ENCODE measurements at places on chromosomes 1 and 21.

GRCh38 chr1:104526158-104526795, 776.6 kb downstream of the AMY1C start:
- DNase-seq, result no peak

- DNase-seq, result no peak
Observed at GRCh38 chr1:109806733-109807400, 43.1 kb upstream of the EPS8L3 start.

GRCh38 chr1:205473475-205473874, 17.6 kb upstream of the BLACAT1 start:
- DNase-seq, result no peak

DNA sequence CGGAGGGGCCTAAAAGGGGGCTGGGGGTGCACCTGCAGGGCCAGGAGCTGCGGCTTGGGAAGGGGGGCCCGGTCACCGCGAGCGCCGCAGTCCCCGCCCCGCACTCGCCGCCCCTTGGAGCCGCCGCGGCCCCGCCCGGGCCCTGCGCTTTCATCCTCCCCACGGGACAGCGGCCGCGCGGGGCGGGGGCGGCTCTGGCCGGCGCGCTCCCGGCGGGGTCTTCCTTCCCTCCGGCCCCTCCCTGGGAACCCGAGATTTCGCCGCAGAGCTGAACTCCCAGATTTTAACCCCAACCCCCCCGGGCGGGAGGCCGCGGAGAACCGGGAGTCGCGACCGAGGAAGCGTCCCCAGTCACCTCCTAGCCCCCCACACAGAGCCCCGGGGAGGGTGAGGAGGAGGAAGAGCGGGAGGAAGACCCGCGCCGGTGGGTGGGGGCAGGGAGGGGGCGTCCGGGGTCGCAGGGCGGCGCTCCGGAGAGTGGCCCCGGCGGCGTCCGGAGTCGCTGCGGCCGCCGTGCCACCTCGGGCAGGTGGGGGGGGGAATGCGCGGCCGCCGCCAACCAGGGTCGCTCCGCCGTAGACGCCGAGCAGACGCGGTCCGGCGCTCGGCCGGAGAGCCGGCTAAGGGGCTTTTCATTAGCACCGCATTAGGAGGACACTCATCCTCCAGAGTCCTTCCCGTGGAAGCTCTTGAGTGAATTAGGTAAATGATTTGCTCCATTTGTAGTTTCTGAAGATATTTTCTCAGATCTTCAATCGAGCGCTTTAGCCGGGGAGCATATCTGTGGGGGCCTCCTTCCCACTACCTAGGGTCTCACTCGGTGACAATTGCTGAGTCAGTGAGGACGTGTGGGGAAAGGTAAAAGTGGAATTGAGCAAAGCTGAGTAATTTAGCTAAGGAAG, 31.6 kb upstream of the NFIA start:
- no peak for DNase-seq

DNA sequence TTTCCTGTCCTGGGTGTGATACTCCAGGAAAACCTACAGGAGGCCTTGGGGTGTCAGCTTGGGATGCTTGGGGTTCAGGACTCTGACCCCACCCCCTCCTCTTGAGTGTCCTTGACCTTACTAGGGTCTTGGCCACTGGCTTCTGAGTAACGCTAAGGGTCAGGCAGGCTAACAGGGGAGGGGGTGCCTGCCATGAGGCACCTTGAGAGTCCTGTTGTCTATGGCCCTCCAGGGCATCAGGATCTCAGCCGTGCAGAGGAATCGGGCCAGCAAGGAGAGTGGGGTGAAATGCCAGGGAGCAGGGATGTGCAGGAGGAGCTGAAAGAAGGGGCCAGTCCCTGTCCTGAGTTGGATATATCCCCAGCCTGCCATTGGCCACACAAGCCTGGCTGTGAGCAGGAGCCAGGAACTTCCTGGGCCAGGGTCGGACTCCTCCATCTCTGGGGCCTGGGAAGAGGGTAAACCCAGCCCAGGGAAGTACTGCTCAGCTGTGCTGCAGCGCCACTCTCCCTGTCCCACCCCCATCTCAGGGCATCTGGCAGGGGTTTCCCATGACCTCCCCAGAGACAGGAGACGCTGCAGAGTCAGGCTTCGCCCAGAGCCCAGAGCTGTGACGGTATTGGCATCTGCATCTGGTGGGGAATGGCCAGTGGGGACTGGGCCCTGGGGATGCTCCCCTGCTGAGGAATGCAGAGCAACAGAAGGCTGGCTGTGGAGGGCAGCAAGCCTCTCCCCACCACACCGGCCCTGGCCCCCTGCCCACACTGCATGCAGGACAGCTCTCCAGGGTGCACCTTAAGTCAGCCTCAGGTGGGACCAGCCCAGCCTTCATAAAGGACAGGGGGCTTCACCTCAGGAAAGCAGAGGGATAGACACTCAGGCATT, 6.3 kb downstream of the KIF21B start:
- DNase-seq, result no peak

- DNase-seq, result no peak
Observed at GRCh38 chr21:33185852-33186251, 43.9 kb upstream of the IFNAR2 start.

DNA sequence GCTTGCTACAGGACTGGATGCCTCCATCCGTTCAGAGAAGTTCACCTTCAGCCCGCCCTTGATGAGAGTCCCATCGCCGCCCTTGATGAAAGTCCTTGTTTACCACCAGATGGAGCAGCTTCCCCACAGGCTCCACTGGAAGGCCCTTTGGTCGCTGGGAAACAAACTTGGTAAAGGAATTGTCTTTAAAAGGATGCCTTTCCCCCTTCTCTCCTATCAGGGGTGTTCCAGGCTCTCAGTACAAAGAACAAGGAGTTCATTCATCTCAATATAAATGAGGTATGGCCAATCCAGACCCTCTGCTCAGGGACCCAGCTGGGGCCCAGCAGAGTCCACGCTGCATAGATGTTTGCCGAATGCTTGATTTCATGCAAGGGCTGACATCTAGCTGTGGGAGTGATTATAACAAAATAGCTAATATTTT, 50.8 kb downstream of the CAPN9 start:
- DNase-seq, result peak; percentile 46

DNA sequence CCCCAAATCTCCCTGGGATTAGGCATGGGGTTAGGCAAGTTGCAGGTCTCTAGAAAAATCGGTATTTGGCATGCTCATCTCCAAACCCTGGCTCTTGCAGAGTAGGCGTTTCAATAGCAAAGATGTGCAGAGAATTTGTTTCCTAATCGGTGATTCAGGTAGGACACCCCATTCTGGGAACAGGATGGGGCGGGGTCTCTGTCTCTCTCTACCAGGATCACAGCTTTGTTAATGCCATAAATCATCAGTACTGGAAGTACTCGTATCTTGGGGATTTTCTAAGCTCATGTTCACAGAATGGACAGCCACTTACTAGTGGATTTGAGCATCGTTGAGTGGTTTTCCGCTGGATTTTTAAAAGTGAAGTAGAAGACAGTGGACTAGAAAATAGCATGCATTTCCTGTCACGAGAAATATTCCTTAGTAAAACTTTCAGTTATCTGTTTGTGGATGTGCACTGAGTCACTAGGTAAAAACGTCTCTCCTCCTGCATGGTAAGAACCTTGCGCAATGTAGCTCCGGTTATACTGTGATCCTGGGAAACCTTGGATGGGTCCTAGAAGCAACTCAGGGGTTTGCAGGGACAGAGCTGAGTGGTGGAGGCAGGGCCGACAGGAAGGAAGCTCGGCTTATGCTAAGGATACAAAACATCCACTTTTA, 5.1 kb downstream of the TMEM51 start:
- DNase-seq, result peak; percentile 44

- peak; percentile 65 for DNase-seq
Observed at GRCh38 chr1:198465201-198466144, 75.0 kb downstream of the ATP6V1G3 start.

DNA sequence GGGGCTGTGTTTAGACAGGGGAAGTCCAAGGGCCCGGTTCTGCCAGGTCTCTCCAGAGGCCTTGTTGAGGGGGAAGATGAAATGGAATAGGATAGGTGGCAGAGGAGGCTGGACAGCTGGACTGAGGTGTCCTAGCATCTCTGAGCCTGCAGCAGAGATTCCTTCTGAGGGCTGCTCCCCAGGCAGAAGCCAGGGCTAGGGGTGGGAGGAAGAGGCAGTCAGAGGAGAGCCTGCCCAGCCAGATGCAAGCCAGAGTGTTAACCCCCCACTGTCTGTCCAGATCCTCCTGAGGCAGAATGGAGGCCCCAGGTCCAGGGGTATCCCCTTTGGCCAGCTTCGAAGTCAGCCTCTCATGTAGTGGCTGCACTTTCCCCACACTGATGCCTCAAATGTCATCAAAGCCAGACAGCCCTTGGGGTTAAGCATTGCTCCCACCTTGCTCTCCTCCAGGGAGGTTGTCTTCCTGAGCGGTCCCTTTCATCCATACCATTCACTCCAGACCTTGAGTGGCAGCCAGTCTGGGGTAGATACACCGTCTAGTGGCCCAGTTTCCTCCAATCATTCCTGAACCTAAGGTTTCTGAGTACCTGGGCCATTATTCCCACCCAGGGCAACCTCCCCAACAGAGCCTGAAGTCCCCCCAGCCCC, 1.7 kb downstream of the CSF1 start:
- DNase-seq, result no peak

GRCh38 chr1:53183095-53183990, 13.3 kb upstream of the CPT2 start:
- DNase-seq, result no peak

DNA sequence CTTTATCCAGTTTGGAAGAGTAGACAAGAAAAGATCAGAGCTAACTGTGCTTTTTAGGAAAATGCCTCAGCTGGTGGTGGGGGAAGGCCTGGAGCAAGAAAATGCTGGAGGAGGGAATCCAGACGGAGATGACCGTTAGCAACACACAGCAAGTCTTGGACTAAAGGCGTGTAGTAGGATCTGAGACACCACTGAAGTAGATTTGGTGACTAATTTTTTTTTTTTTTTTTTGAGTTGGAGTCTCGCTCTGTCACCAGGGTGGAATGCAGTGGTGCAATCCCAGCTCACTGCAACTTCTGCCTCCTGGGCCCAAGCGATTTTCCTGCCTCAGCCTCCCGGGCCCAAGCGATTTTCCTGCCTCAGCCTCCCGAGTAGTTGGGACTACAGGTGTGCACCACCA, 41.2 kb downstream of the LPAR3 start:
- DNase-seq, result peak; percentile 76

DNA sequence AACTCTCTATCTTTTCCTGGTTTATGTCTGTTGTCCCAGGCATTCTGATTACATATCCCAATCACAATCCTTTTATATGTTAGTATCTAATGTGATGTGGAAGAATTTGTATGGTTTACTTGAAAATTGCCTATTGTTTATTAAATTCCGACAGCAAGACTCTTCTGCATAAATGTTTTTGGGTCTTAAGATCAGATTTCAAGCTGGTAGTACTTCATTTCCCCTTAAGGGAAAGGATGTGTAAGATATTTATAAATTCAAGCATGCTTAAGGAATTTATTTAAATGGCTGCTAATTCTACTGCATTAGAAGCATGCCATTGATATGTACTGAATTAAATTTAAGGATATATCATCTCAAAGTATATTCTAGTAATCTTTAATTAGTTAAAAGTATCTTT, 20.4 kb upstream of the GPR88 start:
- no peak for DNase-seq

DNA sequence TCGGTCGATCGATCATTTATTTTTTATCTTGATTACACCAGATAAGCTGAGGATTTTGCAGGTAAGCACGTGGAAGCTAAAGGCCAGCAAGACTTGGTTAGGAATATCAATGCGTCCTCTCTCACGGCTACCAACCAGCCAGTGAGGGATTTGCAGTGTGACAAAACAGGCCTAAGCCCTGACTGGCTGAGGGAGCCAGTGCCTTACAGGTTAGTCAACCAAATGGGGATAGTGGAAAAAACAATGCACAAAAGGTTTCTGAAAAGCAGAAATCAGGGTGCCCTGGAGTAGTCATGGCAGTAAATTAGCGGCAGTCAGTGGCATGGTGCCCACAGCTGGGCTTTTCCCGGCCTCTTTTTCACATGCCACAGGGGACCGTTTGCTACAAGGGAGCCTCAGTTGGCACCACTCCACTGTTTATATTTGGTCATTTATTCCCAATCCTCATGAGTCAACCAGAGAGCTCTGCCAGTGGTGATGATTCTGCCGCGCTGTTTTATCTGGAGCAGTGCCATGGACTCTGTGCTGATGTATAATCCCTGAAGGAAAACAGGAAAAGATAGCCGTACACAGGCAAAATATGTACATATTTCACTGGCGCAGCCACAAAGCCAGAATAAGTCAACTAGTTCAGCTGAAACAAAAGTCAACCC, 167.6 kb downstream of the RHOU start:
- DNase-seq, result peak; percentile 95

DNA sequence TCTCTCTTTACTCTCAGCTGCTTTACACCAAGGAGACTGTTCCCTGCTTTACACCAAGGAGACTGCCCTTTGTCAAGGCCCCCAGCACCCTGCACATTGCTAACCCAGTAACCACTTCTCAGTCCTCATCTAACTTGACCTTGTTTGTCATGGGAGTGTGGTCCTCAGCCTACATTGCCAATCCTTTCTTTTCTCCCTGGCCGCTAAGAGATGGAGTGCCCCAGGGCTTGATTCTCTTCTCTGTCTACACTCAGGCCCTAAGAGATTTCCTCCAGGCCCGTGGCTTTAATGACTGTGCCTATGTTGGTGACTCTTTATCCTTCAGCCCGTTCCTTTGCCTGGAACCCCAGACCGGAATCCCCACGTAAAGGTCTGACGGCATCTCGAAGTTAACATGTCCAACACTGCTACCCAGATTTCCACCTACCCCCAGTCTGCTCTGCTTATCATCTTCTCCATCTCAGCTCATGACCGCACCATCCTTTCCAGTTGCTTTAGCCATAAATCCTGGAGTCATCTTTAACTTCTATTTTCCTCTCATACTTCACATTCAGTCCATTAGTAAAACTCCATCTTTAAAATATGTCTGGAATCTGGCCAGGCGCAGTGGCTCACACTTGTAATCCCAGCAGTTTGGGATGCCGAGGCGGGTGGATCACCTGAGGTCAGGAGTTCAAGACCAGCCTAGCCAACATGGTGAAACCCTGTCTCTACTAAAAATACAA, 9.5 kb upstream of the SEMA4A start:
- DNase-seq, result no peak

DNA sequence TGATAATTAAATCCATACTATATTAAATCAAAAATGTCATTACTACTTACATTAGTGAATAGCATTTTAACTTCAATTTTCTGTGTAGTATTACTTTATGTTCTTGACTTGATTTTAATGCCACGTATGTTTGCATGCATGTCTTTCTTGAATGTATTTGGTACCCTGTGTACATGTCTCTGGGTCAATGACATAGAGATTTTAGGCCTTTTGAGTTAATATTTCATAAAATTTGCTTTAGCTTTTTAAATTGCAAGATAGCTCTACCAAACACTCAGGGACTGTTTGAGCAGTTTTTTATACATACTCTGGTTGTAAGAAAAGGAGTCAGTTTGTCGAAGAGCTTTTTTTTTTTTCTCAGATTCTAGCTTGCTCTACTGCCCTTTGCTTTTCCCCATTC, 1.5 kb downstream of the MLLT11 start:
- DNase-seq, result no peak

- DNase-seq, result no peak
Observed at GRCh38 chr1:247639381-247639981, 34.1 kb downstream of the OR2G3 start.

GRCh38 chr21:30232011-30232410, 16.1 kb upstream of the CLDN8 start:
- no peak for DNase-seq

GRCh38 chr1:110548381-110548780, 29.4 kb upstream of the KCNA10 start:
- DNase-seq, result no peak
